ENCODE measurements at places on chromosomes 11 and 22. TPM values are rescaled to one million over a fixed set of nuclear protein-coding genes. Genes with fewer than 3 reads are reported as not detected.

DNA sequence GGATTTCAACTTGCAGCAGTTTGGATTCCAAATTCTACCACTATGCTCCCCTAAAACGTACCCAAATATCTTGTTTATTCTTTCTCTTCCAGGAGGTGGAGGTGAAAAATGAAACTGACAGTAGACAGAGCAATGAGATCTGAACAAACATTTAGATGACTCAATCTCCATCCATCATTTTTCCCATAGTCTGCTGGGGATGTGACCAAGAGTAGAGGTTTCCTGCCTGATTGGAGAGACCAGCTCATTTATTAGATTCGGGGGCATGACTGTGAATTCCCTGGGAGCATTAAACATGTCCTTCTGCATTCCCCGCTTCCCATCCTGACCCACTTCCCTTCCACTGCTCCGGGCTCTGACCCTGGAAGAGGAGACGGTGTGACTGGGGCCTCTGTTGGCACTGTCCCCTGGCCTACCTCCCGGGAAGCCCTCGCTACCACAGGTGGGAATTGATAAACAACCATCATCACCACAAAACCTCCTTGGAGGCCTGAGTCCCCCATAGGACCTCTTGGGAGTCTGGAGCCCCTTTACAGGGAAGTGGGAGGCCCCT, 20.3 kb downstream of the DKK3 start:
- peaks cover 3% of the 10 kb centered on the region for H3K4me1 ChIP-seq
- peaks cover 9% of the 10 kb centered on the region for H3K27me3 ChIP-seq

OR5A1 gene
- total RNA-seq = not detected

NAALADL1 gene
- total RNA-seq = 12.5 TPM

GRCh38 chr11:12679471-12679870, 5.2 kb downstream of the TEAD1 start:
- no peak overlapping the region for H3K4me3 ChIP-seq
- H3K4me1 ChIP-seq = peaks cover 6% of the 10 kb centered on the region
- no peak overlapping the region for H3K27ac ChIP-seq

- DNase-seq = no peak
- peaks cover 5% of the 10 kb centered on the region for H3K27me3 ChIP-seq
- H3K4me3 ChIP-seq = no peak overlapping the region
- peaks cover 48% of the 10 kb centered on the region for H3K4me1 ChIP-seq
These were observed 15.1 kb upstream of the RRAS2 start for GRCh38 chr11:14373941-14374646.

Data from activated CD4-positive, alpha-beta T cell treated with anti-CD3 and anti-CD28 coated beads, Interleukin-2, amount 10 ng/mL, durations not matched to agents 24 days and 14 days (primary cell).